ENCODE measurements at places on chromosomes 6 and 20.

DNA sequence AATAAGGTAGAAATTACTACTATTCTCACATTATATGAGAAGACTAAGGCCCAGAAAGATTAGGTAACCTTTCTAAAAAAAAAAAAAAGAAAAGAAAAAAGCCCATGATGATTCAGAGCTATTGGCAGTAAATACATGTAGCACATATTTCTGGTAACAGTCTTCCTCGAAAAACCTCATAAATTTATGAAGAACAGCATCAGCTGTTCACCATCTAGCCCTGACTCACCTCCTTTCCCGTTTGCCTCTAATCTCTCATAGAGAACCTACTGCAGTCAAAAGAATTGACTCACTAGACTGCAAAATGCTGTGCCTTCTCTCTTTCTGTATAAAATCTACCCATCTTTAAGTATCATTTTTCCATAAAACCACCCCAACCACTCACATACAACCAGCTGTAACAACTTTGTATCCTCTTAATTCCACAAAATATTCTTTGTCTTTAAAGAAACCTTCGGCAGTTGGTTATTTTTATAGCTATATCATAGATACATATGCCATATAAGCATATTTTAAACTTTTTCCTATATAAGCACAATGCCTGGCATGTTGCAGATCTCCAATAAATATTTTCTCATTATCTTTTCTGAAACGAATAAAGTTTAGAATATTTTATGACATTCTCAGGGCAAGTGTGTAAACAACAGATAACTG, 152.7 kb upstream of the ENPP5 start:
- no peak for DNase-seq

DNA sequence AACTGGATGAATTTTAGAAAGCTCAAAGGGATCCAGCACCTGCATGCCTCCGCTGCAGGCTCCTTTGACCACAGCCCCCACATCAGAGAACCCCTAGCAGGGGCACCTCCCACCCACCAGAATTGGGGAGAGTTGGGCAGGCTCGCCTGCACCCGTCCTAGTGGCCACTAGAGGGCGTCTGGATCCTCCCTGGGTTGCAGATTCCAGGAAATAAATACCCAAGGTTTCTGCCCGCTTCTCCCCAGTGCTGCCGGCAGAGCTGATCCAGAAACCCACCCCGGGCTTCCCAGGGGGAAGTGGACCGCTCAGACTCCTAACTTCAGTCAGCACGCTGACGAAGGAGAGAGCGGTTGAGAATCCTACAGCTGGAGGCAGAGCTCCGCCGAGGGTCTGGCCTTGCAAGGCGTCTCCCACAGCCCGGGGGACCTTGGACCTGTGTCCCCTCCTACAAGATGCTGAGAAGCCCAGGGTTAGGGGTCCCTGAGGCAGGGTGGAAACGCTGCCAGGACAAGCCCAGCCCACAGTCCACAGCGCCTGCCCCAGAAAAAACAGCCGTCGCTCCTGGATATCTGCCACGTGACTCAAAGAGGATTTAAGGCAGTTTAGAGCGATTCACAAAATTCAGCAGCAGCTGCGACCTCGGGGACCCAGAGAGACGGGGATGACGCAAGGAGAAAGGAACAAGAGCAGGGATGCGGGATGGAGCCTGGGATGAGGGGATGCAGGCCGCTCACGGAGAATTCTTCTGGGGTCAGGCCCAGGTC, 32.6 kb upstream of the PHACTR3 start:
- DNase-seq: peak; percentile 14

- DNase-seq: no peak
Observed at GRCh38 chr6:26003102-26003694, 40.6 kb downstream of the TRIM38 start.

- DNase-seq: no peak
Observed at GRCh38 chr20:40813708-40814630, 124.9 kb upstream of the MAFB start.

GRCh38 chr6:38024908-38025307, 205.4 kb downstream of the ZFAND3 start:
- no peak for DNase-seq

DNA sequence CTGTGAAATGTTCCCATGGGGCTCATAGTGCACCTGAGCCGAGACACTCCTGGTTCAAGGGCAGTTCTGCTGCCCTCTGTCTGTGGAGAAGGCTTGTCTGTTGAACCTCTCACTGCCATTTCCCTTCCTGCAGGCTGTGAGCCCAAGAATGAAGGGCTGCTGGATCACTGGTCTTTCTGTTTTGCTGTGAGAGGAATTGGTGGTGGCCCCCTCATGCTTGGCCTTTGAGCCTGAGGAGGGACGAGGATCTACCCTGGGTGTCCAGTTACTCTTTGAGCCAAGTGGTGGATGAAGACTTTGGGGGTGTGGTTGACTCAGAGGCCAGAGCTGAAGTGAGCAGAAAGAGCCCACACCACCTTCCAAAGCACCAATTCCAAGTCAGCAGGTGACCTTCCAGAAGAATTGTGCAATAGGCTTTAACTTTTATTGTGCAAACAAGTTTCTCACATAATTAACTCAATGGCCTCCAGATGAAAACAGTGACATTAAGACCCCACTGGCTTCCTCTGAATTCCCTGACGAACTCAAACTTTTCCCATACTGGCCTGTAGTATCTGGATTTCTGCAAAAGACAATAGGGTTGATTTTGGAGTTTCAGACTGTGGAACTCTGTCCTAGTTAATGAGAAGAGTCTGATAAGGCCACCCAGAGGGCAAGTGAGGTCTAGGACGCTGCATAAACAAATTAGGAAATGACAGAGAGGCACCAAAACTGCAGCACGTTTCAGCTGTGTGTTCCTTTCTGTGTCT, 101.5 kb downstream of the PHACTR3 start:
- DNase-seq: no peak

- no peak for DNase-seq
Observed at GRCh38 chr6:37648465-37649330, 49.0 kb downstream of the MDGA1 start.

- DNase-seq: no peak
Observed at GRCh38 chr20:47971058-47971791, 185.9 kb upstream of the SULF2 start.

GRCh38 chr6:105569706-105570105, 166.8 kb upstream of the PREP start:
- no peak for DNase-seq

- DNase-seq: no peak
Observed at GRCh38 chr6:157329829-157330228, 6.5 kb upstream of the TMEM242 start.

- no peak for DNase-seq
Observed at GRCh38 chr6:168581236-168581635, 140.3 kb downstream of the SMOC2 start.

DNA sequence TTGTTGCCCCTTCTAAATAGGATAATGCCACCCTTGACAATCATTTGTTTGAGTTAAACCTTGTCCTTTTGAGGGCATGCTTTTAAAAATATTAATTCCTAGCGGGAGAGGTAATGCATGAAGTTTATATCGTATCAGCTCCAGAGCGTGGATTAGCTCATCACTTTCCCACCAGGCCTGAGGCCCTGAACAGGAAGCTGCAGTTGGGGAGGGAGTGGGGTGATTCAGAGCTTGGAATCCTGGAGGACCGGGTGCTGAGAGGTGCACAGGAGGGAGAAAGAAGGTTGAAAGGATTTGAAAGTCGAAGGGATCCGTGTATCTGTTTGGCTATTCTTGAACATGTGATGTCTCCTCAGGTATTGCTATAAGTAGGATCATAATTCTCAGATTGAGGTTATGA, 25.0 kb downstream of the ZDHHC14 start:
- DNase-seq: no peak
